Vagina (tissue), 2 donors: ENCODE measurements at places on chromosomes 6 and 20.

- no peak for DNase-seq
Measured at GRCh38 chr20:61435184-61435822, 183.2 kb downstream of the CDH4 start.

GRCh38 chr20:62320581-62321354, 18.0 kb downstream of the ADRM1 start:
- no peak for DNase-seq

DNA sequence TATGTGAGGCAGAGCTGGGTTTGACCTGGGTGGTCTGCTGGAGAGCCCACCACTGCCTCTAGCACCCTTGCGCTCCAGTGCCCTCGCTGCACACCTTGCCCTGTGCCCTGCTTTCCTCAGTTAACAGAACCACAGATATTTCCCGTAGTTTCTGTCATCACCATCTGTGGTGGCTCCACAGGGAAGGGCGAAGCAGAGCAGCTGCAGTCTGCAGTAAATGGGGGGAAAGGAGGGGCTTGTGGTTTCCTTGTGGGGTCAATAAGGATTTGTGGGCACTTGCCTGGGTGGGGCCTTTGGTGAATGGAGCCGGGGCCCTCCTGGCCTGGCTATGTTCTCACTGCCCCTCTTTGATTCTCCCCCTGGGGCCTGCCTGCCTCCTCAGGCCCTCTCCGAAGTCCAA, 21.2 kb upstream of the CCDC167 start:
- no peak for DNase-seq

DNA sequence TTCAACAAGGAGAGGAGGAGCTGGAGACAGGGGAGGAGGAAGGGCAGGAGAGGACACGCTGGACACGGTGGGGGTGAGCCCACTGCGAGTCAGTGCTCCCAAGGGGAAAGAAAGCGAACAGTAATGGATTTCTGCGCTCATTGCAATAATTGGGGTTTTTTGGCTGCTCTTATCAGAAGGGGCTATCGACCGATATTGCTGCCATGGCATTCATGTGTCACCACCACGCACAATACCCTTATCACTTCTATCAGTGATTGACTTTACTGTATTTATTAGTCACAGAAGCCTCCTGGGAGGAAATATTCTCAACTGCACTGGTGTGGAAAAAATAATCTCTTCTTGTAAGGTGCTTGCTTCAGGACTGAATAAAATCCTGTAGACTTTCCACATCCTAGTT, 55.8 kb downstream of the CEP43 start:
- DNase-seq = no peak

GRCh38 chr20:15076785-15077184, 739.4 kb upstream of the FLRT3 start:
- DNase-seq = no peak

DNA sequence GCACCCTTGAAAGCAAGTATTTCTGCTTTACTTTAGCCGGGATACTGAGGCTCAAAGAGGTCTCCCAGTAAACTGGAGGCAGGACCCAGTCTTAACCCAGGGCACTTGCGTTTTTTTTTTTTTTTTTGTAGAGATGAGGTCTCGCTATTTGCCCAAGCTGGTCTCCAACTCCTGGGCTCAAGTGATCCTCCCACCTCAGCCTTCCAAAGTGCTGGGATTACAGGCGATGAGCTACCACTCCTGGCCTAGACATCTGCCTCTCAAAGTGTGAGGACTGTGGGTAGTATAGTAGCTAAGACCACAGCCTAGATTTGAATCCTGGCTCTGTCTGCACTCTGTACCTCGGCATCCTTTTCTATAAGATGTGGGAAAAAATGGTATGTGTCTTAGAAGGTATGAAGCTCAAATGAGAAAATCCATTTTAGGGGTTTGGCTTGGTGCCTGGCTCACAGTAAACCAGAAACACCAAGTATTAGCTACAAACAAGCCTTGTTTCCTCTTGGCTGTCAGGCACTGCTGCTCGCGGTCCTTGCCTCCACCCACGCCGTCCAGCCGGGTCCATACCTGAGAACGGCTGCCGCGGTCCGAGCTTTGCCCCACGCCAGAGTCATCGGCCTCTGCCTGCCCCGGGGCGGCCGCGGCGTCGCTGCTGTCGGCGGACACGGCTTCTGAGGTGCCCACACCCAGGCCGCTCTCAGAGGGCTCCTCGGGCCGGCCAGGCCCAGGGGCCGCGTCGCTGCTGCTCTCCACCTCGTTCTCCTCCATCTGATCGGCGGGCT, 1.2 kb downstream of the ZNF335 start:
- no peak for DNase-seq

DNA sequence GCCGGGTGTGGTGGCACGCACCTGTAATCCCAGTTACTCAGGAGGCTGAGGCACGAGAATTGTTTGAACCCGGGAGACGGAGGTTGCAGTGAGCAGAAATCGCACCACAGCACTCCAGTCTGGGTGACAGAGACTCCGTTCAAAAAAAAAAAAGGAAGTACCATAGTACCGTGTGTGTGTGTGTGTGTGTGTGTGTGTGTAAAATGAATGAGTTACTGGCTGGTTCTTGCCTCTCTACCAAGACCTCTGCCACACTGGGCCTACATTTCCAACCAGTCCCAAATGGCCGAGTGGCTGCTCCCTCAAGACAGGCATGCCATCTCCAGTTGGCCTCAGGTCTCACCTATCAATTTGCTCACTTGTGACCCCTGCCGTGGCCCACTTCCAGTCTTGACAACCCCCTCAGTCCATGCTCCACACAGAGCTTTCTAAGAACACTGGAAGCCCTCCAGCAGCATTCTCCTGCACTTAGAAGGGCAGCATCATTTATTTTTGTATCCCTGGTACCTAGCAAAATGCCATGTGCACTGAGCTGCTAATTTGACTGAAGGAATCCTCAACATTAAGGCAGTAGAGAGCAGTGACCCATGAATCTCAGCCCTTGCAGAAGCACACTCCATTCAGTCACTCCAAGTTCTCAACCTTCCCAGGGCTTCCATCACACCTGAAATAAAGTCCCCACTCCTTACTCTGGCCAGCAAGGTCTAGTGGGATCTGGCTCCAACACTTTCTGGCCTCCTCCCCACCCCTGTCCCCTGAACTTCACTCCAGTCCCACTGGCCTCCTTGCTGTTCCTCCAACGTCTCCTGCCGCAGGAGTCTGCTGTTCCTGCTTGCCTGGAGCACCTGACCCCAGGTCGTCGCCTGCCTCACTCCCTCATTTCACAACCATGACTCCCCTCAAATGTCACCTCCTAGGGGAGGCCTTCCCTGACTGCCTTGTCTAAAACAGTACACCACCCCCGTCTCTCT, 29.9 kb downstream of the COX4I2 start:
- DNase-seq = no peak

DNA sequence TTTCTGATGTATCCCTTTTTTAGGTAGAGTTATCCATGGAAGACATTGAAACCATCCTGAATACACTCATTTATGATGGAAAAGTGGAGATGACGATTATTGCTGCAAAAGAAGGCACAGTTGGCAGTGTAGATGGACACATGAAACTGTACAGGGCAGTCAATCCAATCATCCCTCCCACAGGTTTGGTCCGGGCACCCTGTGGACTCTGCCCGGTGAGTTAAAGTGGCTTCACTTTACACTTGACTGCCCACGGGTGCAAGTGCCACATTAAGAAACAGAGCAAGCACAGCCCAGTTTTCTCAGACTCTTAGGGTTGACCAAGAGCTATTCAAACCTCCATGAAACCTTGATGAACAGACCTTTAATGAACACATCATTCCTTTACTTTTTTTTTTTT, 14.4 kb downstream of the POLR3F start:
- DNase-seq = no peak
